DMS79 treated with DMSO at 0.1 percent for 48 hours (cell line): ENCODE measurements at places on chromosomes 16 and 17.

- DNase-seq: peak; percentile 39
These were observed 10.0 kb downstream of the C1QTNF1 start for GRCh38 chr17:79033741-79034501.

DNA sequence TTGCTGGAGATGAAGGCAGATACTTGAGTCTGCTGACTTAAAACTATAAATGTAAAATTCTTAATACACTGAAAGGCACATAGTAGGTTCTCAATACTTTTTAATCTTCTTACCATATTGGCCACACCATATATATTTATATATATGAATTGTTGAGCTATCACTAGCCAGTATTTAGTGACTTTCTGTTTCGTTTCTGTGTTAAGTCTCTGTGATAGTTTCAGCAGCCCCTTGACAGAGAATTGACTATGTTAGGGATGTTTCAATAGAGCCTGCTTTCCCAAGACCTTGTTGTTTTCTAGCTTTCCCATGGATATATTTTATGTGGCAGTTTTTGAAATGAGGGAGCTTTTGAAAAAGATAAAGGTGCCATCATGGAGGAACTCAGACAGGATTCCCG lies 206.5 kb upstream of the GOT2 start:
- no peak for DNase-seq

- DNase-seq: no peak
These were observed 326.6 kb downstream of the PHKB start for GRCh38 chr16:47787696-47788095.

- DNase-seq: peak; percentile 37
These were observed 652 bp downstream of the PRAC2 start for GRCh38 chr17:48723423-48724250.

DNA sequence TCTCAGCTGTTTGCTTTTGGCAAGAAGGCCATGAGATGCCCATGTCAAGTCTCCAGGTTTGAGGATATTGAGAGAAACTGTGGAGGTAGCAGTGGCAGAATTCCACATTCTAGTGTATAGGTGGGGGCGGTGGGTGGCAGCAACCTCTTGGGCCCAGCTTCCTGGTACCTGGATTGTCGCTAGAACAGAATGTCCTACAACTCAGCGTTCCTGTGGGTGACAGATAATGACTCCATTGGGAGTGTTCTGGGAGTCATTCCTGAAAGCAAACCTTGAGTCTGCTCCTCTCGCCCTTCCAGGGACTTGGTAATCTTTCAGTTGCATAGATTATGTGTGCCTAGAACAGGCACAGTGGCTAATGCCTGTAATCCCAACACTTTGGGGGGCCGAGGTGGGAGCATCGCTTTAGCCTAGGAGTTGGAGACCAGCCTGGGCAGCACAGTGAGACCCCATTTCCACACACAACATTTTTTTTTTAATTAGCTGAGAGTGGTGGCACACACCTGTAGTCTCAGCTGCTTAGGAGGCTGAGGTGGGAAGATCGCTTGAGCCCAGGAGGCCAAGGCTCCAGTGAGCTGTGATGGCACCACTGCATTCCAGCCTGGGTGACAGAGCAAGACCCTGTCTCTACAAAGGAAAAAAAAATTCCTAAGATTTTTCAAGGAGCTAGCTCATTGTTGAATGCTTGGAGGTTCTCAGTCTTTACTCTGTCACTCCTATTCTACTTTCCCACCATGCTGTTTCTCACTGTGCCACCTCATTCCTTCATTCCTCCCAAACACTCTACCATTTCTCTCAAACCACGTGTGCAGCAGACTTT lies 37.9 kb upstream of the METTL16 start:
- DNase-seq: no peak

DNA sequence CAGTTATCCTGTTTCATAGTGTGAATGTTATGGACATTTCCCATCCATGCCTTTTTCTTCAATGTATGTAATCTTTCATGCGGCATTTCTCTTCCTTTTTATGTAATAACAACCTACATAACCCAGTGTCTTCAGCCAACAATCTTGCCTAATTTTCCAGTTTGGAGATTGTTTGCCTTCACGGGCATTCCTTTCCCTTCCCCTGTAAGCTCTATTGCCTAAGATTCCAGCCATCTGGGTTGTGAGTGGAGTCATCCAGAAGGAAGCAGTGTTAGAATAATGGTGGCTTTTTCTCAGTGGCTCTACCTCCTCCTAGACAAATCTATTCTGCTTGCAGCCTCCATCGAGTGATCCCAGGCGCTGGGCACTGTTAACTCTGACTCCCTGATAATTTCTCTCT lies 22.3 kb downstream of the SYCE1L start:
- no peak for DNase-seq

DNA sequence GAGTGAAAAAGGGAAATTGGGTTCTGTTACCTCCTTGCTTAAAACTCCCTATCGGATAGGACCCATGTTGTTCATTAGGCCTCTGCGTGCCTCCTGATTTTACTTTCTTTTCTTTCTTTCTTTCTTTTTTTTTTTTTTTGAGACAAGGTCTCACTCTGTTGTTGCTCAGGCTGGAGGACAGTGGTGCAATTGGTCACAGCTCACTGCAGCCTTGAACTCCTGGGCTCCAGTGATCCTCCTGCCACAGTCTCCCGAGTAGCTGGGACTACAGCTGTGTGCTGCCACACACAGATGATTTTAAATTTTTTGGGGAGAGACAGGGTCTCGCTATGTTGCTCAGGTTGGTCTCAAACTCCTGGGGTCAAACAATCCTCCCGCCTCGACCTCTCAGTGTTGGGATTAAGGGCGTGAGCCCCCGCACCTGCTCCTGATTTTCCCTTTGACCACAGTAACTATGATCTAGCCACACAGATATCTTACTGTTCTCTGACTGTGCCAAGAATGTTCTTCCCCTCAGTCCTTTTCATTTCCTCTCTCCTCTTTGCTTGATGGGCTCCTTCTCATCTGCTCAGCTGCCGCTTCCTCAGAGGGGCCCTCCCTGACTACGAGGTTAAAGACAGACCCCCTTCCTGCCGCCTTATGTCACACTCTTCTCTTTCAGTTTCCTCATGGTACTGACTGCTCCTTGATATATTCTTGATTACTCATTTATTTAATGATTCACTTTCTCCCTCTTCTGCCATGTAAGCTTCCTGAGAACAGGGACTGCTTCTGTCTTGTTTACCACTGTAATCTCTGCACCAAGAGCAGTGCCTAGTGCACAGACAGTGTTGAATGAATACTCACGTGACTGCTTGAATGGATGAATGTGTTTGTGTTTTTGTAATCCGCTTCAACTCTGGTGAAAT lies 44.3 kb downstream of the LCMT1 start:
- no peak for DNase-seq

DNA sequence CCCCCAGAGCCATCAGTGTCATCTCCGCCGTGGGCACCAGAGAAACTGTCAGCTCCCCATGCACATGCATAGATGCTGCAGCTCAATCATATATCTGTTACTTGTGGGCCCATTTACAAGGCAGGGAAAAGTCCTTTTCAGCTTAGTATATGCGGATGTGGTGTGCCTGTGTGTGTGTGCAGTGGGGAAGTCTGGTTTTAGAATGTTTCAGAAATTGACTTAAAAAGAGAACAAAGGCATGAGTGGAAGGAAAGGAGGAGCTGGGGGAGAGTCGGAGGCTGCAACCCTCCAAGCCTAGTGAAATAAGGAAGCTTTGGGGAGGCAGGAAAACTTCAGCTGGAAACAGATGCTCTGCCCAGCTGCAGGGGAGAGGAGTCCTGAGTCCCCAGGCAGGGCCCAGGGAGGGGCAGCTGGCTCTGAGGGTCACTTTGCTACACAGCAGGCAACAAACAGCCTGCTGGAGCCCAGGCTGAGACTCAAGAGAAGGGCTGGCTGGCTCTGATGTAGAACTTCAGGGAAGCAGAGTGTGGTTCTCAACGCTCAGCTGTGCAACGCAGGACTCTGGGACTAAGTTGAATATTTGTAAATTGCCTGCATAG lies 11.1 kb upstream of the CD300LD start:
- DNase-seq: no peak

DNA sequence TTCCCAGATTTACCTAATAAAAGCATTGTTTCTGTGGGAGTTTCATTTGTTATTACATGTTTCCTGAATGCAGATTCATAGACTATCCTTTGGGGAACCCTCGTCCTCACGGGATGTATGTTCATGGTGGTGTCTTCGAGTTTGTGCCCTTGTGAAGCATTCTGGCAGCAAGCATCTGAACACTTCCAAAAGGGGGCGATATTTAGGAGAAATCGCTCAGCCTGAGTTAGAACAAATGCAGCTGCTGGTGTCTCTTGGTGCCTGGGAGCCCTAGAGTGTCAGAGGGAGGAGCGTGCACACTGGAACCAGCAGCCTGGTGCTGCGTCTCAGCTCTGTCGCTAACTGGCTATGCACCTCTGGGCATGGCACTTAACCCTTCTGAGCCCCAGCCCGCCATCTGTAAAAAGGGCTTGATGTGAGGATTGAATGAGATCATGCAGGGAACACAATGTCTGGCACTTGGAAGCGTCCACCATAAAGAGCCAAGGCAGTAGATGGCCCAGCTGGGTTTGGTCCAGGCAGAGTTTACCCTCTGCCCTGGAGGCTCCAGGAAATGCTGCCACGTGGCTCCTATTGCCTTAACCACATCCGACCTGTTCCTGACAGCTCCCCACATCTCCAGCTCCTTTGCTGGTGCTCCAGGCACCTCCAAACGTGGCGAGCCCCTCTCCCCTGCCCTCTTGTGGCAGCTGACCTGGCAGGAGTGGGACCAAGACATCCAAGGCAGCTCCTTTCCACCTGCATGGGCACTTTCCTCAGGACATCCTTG lies 25.0 kb upstream of the C16orf78 start:
- DNase-seq: no peak

GRCh38 chr17:60941028-60941427 lies 263.4 kb downstream of the BCAS3 start:
- DNase-seq: no peak

GRCh38 chr16:1279945-1280589 lies 24.2 kb downstream of the TPSD1 start:
- DNase-seq: no peak

GRCh38 chr17:46772475-46773220 lies 45.8 kb downstream of the WNT3 start:
- no peak for DNase-seq

DNA sequence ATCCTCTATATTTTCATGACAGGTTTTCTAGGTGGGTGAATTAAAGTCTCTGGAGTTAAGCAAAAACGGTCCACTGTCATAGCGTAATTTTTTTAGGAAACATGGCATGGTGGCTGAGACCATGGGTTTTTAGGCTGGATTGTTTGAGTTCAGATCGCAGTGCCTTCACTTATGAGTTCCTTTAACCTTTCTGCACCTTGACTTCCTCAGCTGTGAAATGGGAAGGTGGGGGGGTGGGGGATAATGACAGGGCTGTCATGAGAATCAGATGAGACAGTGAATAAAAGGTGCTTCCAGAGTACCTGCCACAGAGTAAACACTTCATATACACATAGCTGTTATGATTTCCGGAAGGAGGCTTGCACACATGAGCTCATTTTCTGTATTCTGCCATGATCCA lies 11.8 kb downstream of the PRCD start:
- DNase-seq: no peak

- no peak for DNase-seq
These were observed 215.6 kb downstream of the TMEM114 start for GRCh38 chr16:8374586-8375231.

GRCh38 chr16:88773812-88774291 lies 11.2 kb downstream of the PIEZO1 start:
- DNase-seq: no peak

- no peak for DNase-seq
These were observed 14.2 kb downstream of the YWHAE start for GRCh38 chr17:1385861-1386260.

- DNase-seq: no peak
These were observed 807.3 kb upstream of the CA10 start for GRCh38 chr17:52965856-52966255.

- no peak for DNase-seq
These were observed 209.5 kb upstream of the MPHOSPH6 start for GRCh38 chr16:82379551-82379950.

GRCh38 chr17:44075598-44076293 lies 5.2 kb downstream of the G6PC3 start:
- no peak for DNase-seq

GRCh38 chr17:42563543-42563942 lies 1.6 kb downstream of the COASY start:
- DNase-seq: peak; percentile 67

DNA sequence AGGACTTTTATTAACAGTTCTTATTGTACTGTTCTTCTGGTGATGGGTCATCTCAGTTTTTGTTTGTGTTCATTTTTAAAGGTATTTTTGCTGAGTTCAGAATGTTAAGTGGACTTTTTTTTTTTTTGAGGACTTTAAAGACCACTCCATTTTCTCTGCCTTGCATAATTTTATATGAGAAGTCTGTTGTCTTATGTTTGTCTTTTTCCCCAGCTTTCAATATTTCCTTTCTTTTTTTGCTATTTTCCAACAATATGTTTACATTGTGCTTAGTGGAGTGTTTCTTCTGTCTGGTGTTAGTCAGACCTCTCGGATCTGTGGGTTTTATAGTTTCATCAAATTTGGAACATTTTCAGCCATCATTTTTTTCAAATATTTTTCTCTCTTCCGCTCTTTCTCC lies 290.0 kb upstream of the TNRC6C start:
- no peak for DNase-seq

DNA sequence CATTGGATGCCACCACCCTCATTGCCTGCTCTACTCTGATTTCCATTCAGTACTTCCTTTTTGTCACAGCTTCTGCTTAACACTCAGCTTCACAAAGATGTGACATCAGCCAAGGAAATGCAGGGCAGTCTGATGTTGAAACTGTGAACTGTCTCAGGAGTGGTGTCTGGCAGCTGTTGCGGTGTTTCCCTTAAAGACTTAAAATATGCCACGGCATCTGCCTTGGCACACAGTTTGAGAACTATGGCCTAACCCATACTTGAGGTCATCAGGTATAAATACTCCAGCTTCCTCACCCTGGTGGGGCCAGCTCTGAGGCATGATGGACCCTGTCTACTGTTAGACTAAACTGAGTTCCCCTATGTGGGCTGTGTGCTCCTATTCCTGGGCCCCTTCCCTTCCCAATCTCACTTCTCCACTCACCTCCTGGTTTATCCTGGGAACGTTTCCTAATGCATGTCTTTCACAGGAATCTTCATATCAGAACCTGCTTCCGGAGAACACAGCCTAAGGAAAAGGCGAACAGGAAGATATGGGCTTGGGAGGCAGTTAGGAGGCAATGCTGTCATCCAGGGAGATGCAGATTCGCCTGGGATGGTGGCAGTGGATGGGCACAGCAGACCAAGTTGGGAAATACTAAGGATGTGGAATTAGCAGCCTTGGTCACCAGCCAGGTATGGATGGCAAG lies 96.5 kb downstream of the WSCD1 start:
- no peak for DNase-seq

DNA sequence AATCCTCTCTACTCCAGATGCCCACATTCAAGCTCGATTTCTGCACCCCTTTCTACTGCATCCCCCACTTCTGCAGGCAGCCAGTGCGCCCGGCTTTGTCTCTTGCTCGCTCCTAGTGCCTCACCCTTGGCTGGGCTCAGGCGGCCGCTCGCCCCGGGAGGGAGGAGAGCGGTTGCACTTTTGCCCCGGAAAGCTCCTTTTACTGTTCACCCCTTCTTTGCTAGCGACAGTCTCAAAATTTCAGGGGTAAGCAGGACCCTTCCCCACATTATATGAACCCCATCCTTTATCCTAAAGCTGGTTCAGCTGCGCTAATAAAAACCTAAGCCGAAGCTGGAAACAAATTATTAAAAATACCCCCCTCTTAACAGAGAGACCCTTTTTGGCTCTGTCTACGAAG lies 1.0 kb downstream of the HOXB5 start:
- peak; percentile 46 for DNase-seq
